ENCODE measurements at places on chromosomes 6 and 20.

DNA sequence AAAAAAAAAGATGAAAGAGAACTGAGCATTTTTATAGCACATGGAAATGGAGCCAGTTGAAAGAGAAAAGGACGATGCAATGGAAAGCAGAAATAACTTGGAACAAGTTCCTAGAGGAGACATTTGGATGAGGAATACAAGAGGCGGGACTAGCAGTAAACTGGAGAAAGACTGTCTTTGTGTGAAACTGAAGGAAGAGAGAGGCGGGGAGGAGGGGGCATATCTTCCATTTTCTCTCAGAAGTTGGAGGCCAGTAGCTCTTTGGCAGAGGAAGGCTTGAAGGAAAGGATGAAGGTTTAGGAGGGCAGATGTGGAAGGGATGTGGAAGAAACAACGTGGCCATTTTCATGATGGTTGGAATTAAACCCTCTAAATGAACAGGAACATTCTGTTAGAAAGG, 33.0 kb upstream of the ADGRF1 start:
- DNase-seq, result no peak

DNA sequence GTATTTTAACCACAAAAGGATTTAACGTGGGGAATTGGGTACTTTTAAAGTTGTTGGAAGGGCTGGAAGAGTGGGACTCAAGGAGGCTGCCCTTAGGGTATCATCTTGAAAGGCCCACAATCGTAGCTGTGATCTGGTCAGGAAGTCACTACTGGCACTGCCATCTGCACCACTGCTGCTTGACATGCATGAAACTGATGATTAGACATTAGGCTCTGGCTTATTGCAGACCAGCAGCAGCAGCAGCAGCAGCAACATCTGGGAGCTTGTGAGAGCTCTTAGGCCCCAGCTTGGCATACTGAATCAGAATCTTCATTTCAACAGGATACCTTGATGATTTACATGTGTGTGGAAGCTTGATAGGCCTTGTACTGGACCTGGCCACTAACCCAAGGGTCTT, 68.6 kb downstream of the PHF20 start:
- DNase-seq, result no peak

DNA sequence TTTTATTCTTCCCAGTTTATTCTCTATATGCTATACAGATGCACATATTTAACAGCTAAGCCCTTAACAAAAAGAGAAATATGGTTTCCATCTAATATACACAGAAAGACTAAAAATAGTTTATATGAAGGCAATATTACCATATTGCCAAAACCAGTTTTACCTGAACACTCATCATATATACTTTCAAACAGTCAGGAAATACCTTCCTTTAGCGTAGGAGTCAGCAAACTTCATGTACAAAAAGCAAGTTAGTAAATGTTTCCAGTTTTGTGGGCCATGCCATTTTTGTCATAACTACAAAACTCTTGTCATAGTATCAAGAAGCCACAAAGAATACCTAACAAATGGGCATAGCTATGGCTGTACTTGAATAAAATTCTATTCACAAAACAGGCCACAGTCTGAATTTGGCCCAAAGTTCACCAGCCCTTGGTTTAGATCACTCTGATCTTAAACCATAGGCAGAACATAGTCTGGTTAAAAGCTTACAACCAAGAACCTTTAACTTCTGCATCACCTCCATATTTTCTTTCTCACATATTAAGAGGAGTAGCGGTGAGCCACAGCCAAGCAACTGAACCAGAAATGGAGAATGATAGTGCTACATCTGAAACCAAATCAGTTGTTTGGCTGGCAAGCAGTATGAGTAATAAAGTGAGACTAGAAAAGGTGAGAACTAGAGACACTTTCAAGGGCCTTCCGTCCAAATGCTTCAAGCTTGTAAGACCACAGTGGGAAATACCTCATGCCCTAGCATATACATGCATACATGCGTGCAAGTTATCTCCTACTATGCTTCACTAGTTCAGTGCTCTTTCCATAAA, 116.6 kb downstream of the PTPRK start:
- DNase-seq, result no peak

- no peak for DNase-seq
Measured at GRCh38 chr6:111990214-111990613, 63.7 kb upstream of the CCN6 start.

- no peak for DNase-seq
Measured at GRCh38 chr6:45709781-45710220, 305.9 kb downstream of the CLIC5 start.

- DNase-seq, result no peak
Measured at GRCh38 chr6:128822271-128822670, 60.7 kb upstream of the LAMA2 start.

DNA sequence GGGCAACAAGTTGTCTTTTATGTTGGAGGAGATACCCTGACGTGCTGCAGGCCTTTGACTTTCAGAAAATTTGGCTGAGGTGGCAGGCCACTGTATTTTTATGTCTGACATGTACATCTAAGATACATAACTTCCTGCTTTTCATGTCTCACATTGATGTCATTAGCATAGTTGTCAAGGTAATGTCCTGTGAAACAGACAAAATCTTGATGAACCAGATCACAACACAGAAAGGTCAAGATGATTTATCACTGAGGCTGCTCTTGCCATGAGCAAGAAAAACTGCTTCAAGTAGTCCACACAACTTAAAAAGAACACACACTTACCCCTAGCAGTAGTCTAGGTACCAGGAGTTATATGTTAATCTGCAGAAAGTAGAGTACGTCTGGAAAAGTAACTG, 50.2 kb upstream of the GNRH2 start:
- DNase-seq, result no peak

DNA sequence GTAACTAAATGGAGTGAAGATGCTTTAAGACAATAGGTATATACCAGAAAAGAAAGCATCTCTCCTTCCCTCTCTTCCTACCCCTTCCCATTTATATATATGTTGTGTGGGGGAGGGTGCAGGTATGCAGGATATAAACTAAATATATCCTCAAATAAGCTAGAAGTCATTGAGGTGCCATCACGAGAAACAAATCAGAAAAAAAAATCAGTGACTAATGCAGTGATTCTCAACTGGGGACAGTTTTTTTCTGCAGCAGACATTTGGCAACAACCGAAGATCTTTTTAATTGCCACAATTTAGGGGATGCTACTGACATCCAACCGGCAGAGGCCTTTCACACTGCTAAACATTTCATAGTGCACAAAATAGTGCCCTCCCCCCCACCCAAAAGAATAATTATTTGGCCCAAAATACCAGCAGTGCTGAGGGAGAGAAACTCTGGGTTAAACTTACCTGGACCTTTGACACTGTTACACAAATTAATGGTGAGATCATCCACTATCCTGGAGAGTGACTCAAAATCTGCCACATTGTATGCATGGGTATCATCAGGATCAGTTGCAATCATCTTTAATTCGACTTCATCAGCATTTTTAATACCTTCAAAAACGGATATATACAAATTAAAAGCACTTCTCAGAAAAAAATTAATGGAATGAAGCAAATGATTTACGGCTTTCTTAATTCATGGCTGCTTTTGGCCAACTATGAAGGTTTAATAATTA, 55.0 kb downstream of the COL12A1 start:
- no peak for DNase-seq

DNA sequence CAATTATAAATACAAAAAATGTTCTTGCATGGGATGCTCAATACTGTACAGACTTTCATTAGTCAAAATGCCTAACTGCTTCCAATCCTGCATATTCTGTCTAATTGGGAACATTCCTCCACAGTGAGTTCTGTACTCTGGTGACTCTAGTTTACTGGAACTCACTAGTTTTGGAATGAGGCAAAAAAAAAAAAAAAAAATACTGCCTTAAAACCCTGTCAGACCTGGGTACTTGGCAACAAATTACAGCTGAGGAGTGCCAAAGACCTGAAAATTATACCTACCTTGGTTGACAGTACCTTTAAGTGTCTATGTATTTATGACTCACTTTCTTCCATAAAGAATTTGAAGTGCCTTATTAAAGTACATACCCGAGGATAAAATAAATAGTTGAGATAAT, 276.7 kb downstream of the FARS2 start:
- DNase-seq, result no peak

DNA sequence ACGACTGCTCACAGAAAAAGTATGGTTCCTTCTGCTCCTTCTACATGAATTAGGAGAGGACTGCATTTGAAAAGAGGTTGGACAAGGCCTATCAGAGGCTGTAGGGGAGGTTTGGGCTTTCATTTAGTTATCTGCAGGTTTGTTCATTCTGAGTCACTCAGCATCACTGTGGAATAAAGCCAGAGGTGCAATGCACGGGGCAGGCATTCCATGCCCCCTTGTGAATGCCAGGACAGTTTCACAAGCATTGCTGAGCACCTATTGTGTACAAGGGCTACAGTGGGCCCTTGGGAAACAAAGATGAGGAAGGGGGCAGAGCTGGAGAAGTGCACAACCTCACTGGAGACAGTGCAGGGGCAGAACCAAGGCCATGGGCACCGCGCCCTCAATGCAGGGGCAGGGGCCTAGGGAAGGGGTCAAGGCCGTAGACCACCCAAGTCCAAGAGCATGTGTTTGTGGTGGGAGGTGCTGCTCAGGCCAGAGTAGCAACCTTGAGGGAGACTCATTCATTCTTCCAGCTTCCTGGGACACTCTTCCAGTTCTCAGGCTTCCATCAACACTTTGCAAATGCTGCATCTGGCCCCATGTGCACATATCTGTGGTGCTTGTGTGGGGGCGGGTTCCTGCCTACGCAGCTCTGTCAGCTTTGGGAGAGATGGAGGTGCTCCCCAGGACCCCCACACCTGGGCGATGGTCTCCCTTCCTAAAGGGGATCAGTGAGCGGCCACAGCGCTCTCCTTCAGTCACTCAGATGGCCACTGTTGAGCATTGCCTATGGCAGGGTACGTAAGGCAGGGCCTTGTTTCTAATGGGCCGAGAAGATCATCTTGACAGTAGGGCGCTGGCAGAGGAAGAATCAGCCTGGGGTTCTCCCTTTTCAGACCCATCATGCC, 204.5 kb downstream of the SYNDIG1 start:
- peak; percentile 44 for DNase-seq

DNA sequence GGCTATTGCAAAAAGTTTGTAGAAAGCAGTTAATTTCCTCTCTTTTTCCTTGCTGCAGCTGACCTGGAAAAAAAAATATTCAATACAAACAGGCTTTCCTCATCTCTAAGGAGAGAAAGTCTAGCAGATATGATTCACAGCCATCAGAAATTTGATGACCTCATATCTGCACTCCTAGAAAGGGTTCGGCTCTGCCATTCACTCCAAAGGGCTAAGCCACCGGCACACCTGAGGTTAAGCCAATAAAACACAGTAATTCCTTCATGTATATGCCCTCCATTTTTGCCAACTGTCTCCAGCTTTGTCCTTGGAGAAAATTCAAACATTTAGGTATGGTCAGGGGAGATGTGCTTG, 18.7 kb upstream of the LY86 start:
- no peak for DNase-seq

GRCh38 chr20:33063271-33063670, 9.6 kb downstream of the BPIFB3 start:
- no peak for DNase-seq

- no peak for DNase-seq
Measured at GRCh38 chr6:132218059-132218696, 183.1 kb downstream of the MOXD1 start.

- no peak for DNase-seq
Measured at GRCh38 chr20:47243532-47244305, 112.8 kb downstream of the ZMYND8 start.

- no peak for DNase-seq
Measured at GRCh38 chr6:99467509-99468106, 42.5 kb upstream of the PNISR start.

GRCh38 chr6:107246972-107247615, 131.8 kb upstream of the BEND3 start:
- no peak for DNase-seq

DNA sequence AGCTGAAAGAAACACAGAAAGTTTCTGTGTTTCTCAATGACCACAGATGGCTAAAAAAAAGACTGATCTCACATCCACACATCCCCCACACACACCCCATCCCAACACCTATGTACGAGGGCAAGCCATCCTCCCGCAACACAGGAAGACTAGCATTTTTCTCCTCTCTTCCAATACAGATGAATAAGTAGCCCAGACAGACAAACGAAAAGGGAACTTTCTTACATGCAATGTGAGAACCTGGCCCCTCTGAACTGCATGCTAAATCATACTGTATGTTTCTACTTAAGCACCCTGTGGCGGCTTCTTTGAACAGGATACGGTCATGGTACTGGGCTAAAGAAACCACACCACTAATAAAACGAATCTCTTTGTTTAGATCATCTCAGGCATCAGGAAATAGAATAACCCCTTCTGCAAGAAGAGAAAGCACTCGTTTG, 116.2 kb downstream of the GMDS start:
- DNase-seq, result no peak

GRCh38 chr20:9241721-9242427, 173.0 kb downstream of the PLCB4 start:
- no peak for DNase-seq

DNA sequence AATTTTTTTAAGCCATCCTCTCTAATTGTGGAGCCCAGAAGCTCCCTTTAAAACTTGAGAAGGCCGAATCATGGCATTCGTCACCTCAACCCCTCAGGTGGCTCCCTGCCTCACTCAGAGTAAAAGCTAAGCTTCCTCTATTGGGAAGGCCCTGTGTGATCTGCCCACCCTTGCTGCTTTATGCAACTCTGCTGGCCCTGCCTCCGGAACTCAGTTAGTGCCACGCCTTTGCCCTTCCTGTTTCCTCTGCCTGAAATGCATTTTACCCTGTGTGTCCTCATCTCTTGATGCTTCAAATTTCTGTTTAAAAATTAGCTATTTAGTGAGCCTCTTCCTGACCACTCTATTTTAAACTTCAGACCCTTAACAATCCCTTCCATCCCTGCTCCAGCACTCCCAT, 5.7 kb downstream of the PACRG start:
- no peak for DNase-seq

GRCh38 chr6:30646450-30647241, at the start of gene C6orf136:
Gene C6orf136 (plus strand): TSS chr6:30647133. CDS start chr6:30647232, 99 bp downstream.
- DNase-seq, result peak; percentile 90
